ENCODE measurements at places on chromosomes 7 and 10.

DNA sequence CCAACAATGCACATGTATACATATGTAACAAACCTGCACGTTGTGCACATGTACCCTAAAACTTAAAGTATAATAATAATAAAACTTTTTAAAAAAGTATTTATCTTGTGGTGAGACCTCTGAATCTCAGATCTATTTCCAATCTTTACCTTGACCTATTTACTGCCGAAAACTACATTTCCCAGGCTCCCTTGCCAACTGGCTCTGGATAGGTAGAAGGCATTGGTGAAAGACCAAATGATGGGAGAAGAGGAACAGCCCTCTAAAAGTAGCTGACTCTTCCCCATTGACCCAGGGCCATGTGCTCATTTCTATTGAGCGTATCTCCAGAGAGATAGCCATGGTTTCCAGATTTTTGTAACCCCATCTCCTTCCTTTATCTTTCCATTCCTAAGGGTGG, 247.4 kb downstream of the GPAM start:
- no peak for DNase-seq

DNA sequence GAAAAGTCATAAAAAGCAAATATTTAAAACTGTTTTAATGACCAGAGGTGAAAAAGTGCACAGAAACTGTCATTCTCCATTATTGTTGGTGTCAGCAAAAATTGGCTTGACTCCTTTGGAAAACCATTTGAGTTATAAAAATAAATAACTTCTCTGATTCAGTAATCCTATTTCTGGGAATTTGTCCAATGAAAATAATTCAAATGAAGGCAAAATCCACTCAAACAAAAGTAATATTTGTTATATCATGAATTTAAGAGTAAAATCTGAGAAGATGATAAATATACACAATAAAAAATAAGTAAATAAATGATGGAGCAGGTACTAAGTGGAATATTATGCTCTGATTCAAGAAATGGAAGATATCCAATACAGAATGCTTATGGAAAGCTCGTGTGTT, 326.6 kb upstream of the KLF6 start:
- DNase-seq, result no peak

DNA sequence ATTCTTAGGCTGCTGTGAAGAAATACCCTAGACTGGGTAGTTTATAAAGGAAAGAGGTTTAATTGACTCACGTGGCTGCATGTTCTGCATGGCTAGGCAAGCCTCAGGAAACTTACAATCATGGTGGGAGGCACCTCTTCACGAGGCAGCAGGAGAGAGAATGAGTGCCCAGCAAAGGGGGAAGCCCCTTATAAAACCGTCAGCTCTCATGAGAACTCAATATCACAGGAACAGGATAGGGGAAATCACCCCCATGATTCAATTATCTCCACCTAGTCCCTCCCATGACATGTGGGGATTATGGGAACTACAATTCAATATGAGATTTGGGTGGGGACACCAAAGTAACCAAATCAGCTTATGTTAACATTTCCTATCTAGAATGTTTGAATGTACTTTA, 259.2 kb downstream of the TWIST1 start:
- DNase-seq, result no peak

- no peak for DNase-seq
Measured at GRCh38 chr7:95469187-95469586, 16.6 kb upstream of the ASB4 start.

GRCh38 chr10:49187950-49188761, at the start of gene TMEM273:
Gene TMEM273, minus strand, starts transcription at chr10:49188391. Its CDS starts 55 bp downstream, at chr10:49188336.
- peak; percentile 61 for DNase-seq

- DNase-seq, result no peak
Measured at GRCh38 chr7:124924906-124925305, 4.7 kb downstream of the POT1 start.

GRCh38 chr10:101828766-101829551, 10.7 kb upstream of the OGA start:
- peak; percentile 62 for DNase-seq

GRCh38 chr10:84185526-84186175, 8.7 kb upstream of the CDHR1 start:
- peak; percentile 36 for DNase-seq

DNA sequence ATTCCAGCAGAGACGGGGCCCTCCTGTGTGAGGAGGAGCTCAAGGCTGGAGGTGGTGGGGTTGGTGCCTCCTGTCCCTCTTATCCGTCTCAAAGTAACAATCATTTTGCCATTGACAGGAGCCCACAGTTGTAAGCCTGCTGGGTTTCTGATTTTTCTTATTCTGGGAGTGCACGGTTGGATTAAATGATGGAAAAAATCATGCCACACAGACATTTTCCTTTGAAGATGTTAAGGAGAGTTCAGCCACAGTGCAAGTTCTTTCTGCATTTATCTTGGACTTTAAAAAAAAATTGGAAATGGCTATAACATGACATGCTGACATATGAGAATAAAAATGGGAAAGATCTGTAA, 8.4 kb upstream of the LYZL1 start:
- DNase-seq, result no peak

- no peak for DNase-seq
Measured at GRCh38 chr7:137670222-137671064, 176.3 kb downstream of the DGKI start.

DNA sequence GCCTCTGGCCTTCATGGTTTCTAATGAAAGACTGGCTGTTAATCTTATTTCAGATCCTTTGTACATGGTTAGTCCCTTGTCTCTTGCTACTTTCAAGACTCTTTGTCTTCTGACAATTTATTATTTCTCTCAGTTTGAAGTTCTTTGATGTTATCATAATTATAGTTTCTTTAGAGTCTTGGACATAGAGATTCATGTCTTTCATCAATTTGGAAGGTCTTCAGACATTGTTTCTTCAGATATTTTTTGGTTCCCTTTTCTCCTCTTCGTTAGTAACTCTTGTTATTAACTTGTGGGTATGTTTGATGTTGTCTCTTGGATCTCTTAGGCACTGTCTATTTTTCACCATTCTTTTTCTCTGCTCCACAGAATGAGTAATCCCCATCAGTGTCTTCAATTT, 8.7 kb downstream of the ZNF37A start:
- no peak for DNase-seq

- no peak for DNase-seq
Measured at GRCh38 chr10:90352288-90352687, 505.6 kb downstream of the HTR7 start.

DNA sequence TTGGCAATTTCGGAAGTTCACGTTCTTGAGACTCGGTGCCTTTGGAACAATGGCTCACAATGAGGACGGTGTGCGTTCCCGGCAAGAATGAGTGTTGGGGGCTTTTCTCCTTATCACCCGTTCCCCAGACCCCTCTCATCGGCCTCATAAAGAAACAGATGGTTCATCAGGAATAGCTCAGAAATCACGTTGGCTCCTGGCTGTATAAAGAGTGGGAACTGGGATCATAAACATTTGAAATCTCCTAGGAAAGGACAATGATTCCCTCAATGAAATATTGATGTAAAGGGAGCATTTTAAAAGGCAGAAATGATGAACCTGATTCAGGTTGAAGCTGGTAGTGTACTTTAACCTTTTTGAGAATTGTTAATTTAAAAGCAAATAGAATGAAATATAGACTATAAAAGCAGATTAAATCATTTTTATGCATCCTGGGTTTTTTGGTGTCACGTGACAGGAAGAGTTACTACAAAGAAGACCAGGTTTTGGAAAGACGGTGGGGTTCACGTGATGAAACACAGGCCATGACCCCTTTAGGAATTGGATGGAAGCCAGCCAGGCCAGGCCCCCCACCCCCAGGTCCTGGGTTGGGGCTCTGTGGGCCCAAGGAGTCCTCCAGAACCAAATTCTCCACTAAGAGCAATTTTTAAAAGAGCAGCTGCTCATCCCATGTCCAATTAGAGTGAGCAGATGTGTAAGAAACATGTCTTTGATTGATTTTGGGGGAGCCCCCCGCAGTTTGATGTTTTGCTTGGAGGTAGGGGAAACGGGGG, 63.0 kb downstream of the CUX1 start:
- no peak for DNase-seq

DNA sequence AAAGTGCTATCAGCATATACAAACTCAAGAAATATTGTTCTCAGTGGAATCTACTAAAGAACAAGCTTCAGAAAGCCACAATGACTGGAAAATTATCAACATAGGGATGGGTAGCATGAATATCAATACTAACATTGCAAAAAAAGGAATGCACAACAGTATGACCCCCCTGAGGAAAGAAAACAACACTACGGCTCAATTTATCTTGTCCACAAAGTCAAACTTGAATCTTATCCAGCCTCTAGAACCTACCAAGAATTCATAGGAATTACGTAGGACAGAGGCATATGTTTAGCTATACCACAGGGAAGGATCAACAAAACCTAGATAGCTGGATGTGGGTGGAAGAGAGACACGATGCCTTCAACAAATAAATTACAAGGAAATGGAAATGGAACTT, 54.6 kb downstream of the AGMO start:
- DNase-seq, result no peak

GRCh38 chr10:30011956-30012647, 47.3 kb downstream of the JCAD start:
- DNase-seq, result no peak

- DNase-seq, result peak; percentile 45
Measured at GRCh38 chr10:59847326-59847725, 59.0 kb downstream of the CCDC6 start.

DNA sequence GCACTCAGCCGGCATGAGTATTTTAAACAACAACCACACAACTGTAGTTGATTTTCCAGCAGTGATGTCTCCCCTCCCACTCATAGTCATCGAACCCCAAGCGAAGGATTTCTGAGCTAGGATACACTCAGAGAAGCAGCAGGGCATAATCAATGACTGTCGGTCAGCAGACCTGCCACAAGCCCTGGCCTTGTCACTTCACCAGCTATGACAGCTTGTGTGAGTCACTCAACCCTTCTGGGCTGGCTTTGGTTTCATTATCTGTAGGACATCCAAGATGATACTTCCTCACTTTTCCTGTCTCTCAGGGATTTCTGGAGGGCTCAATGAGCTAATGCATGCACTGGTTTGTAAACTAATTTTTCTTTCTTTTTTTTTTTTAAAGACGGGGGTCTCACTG, 22.0 kb upstream of the UBE3C start:
- no peak for DNase-seq

GRCh38 chr10:13527864-13528122, 1.0 kb downstream of the BEND7 start:
- no peak for DNase-seq

- DNase-seq, result no peak
Measured at GRCh38 chr7:2006921-2007381, 225.8 kb downstream of the MAD1L1 start.

- DNase-seq, result no peak
Measured at GRCh38 chr7:116836911-116837310, 25.5 kb upstream of the CAPZA2 start.

- DNase-seq, result no peak
Measured at GRCh38 chr7:74064696-74065095, 18.9 kb upstream of the LIMK1 start.

- no peak for DNase-seq
Measured at GRCh38 chr7:33743594-33743993, 161.7 kb upstream of the BMPER start.

GRCh38 chr7:28044825-28045224, 135.8 kb downstream of the JAZF1 start:
- DNase-seq, result no peak

DNA sequence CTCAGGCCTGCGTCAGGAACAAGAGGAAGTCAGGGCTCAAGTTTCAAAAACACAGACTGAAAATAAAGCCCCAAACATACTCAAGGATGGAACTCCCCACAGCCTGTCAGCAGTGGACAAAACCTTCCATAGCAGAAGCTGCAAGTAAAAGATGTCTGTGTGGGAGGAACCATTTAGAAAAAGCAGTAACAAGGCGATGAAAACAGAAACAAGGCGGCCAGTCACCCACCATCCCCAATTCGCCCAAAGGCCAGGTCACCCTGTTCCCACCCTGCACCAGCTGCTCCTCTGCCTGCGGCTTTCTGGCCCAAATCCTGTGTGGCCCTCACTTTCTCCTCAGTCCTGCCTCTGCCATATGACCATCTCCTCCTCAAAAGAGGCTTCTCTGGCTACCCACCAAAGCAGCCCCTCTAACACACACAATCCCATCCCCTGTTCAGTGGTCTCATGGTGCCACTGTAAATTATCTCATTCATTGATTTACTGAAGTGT, 27.8 kb downstream of the KCNMA1 start:
- DNase-seq, result no peak

GRCh38 chr7:114334989-114335388, 79.6 kb upstream of the FOXP2 start:
- no peak for DNase-seq

GRCh38 chr7:46107610-46108217, 186.6 kb upstream of the IGFBP3 start:
- DNase-seq, result no peak

GRCh38 chr10:7318836-7319235, 92.0 kb downstream of the SFMBT2 start:
- no peak for DNase-seq

DNA sequence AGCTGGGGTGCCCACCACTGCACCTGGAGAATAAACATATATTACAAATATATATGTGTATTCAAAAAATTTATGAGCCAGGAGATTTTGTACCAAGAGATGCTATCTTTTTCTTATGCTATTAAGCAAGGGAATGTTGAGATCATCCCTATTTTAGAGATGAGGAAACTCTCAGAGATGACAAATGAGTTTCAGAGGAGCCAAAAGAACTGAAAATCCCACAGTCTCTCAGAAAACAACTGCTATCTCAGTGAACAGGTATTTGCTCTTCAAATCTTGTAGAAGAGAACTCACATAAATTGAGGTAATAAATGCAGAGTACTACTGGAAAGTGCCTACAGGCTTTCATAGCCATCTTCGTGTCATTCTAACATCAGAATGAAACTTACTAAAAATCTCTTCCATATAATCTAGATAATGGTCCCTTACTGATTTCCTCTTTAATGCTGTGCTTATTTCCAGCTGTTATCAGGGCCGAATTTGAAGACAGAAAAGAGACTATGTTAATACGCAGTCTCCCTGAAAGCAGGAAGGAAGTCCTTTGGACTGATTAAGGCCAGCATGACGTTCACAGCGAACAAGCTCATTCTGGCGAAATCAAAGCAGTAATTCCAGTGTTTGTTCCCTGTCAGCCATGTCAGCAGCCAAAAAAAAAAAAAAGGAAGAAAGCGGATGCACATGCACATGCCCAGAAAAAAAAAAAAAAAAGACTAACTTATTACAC, 29.4 kb upstream of the ANAPC16 start:
- no peak for DNase-seq

GRCh38 chr10:113236998-113237397, 287.0 kb downstream of the TCF7L2 start:
- no peak for DNase-seq

GRCh38 chr7:148473703-148474480, 116.7 kb upstream of the C7orf33 start:
- DNase-seq, result no peak
